ENCODE measurements at places on chromosomes 1 and 21.

DNA sequence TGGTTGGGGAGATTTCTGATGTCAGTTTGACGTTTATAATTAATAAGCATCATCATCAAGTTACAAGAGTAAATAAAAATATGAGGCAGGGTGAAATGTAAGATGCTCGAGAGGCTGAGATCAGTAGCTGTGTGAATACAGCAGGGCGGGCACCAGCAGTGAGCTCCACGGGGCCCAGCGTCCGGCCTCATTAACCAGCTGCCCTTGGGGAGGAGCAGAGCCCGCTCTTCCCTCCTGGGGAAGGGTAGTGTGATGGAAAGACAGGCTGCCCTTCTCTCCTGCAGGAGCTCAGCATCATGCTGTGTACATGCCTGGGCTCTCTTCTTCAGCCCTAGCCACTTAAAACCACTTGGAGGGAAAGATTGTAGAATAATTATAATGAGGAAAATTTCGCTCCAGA is 23.4 kb downstream of the PDE9A start:
- DNase-seq, result no peak

- peak; percentile 46 for DNase-seq
These were observed 2.0 kb downstream of the EFHD2 start for GRCh38 chr1:15411593-15412137.

GRCh38 chr1:225508538-225509375 is 80.9 kb upstream of the LBR start:
- DNase-seq, result no peak

- DNase-seq, result no peak
These were observed 55.3 kb downstream of the NDUFS5 start for GRCh38 chr1:39081271-39082009.

DNA sequence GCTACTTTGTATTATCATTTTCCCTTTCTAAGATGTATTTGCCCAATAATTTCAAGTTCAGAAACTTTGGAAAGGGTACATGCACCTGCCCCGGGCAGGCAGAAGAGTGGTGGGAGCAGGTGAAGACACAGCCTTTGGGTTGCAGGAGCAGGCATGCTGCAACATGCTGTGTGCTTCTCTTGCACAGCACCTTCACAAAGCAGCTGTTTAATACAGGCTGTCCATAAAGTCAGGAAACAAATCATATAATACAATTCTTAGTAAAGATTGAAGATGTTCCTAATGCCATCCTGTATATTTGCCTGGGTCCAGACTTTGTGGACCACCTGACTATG is 182.9 kb downstream of the ZNF281 start:
- no peak for DNase-seq

DNA sequence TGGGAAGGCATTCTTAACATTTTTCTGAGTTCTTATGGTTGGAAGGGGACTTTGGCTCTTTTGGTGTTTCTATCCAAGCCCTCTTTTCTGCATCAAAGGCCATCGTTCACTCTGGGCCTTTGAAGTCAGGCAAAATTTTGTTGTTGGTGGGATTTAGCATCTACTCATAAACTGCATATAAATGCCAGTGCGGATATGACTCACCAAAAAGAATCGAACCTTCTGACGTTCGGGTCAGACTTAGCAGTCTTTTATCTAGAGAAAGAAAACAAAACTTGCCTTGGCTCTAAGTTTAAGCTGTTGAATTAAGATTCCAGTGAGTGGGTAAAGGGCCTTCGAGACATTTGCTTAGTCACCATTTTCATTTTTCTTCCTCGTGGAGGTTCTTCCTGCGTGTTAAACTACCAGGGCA is 51.4 kb downstream of the EVA1C start:
- DNase-seq, result no peak

GRCh38 chr1:47616906-47617305 is 179.1 kb downstream of the FOXD2 start:
- no peak for DNase-seq

GRCh38 chr1:18118491-18118890 is 10.9 kb downstream of the IGSF21 start:
- DNase-seq, result no peak

GRCh38 chr1:172827301-172827700 is 168.4 kb downstream of the FASLG start:
- no peak for DNase-seq

DNA sequence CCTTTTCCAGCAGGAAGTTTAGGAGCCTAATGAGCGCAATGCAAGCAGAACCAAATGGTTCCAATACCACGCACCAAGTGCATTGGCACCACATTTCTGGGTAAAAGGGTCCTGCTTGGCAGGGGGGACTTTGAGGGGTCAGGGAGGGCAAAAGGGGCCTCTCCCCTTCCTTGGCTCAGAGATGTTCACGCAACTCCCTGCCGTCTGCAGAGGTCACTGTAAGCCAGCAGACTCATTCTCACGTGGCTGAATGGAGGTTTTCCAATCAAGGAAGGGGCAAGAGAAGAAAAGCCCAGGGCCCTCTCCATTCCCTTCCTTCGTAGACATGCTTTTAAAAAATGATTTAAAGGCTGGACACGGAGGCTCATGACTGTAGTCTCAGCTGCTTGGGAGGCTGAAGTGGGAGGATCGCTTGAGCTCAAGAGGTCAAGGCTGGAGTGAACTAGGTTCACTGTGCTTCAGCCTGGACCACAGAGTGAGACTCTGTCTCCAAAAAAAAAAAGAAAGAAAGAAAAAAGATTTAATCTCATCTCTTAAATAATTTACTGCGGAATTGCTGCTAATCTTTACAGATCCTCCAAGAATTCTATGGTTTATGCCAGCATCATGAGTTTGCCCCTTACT is 80.3 kb downstream of the RUNX3 start:
- no peak for DNase-seq

DNA sequence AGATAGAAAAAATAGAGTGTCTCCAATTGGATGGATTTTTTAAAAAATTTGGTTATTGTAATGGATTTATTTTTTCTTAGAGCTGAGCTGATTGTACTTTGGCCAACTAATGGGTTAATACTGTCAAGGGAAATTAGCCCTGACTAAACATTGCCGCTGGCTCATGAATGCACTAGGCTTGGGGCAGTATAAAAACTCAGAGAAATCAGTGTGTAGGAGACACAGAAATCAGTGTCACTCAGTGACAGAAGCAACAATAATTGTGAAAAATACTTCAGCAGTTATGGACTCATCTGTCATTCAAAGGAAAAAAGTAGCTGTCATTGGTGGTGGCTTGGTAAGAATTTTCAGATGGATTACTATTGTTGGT is at the start of gene KMO:
Gene KMO (plus strand): TSS at position 217 of the 370 bp plus-strand sequence. CDS start 67 bp downstream, at position 284.
- no peak for DNase-seq

- DNase-seq, result no peak
These were observed 29.6 kb upstream of the SLAMF9 start for GRCh38 chr1:159983681-159984080.
